Esophagus squamous epithelium (tissue), 5 donors: ENCODE measurements at places on chromosomes 2 and 18. TPM values are rescaled to one million over a fixed set of nuclear protein-coding genes. Genes with fewer than 3 reads are reported as not detected.

CNOT11 gene
- 39.8 TPM for total RNA-seq

SPP2 gene
- total RNA-seq: not detected

DSG4 gene
- total RNA-seq: not detected

KCNG3 gene
- total RNA-seq: 0.35 TPM

ITGA4 gene
- total RNA-seq: 9.0 TPM

TACR1 gene
- total RNA-seq: 0.04 TPM

ZSCAN30 gene
- 14.9 TPM for total RNA-seq

NEU2 gene
- total RNA-seq: not detected

DCDC2C gene
- not detected for total RNA-seq

SOS1 gene
- total RNA-seq: 16.9 TPM

MEP1B gene
- not detected for total RNA-seq

IL36B gene
- not detected for total RNA-seq

CYP27A1 gene
- 9.3 TPM for total RNA-seq

ANO7 gene
- total RNA-seq: not detected

CNTNAP5 gene
- total RNA-seq: not detected

ACMSD gene
- total RNA-seq: not detected

HRH4 gene
- total RNA-seq: not detected

SLC11A1 gene
- total RNA-seq: 7.6 TPM

DYSF gene
- 2.4 TPM for total RNA-seq

OSR1 gene
- 1.2 TPM for total RNA-seq

DGKD gene
- 2.3 TPM for total RNA-seq

BOK gene
- 57.1 TPM for total RNA-seq

VWA3B gene
- total RNA-seq: not detected

C2orf78 gene
- total RNA-seq: not detected

COA5 gene
- 15.5 TPM for total RNA-seq

TET3 gene
- total RNA-seq: 16.9 TPM

FSHR gene
- total RNA-seq: not detected

RELCH gene
- total RNA-seq: 98.0 TPM

ZNF521 gene
- 0.68 TPM for total RNA-seq

GPR35 gene
- total RNA-seq: 1.5 TPM

IL1RL2 gene
- total RNA-seq: 4.3 TPM

PIEZO2 gene
- 7.4 TPM for total RNA-seq
